ENCODE measurements at places on chromosomes 13 and 19.
A peak's percentile ranks its signal among the peaks of the same experiment; 100 is the strongest.

GRCh38 chr19:12666265-12667048, at the start of the genes MAN2B1 and WDR83:
Gene MAN2B1, minus strand, starts transcription at chr19:12666742. Its CDS starts 41 bp downstream, at chr19:12666701.
Gene WDR83, plus strand, starts transcription at chr19:12666807. Its CDS starts 2,984 bp downstream, at chr19:12669791.
- DNase-seq, result peak; percentile 71

DNA sequence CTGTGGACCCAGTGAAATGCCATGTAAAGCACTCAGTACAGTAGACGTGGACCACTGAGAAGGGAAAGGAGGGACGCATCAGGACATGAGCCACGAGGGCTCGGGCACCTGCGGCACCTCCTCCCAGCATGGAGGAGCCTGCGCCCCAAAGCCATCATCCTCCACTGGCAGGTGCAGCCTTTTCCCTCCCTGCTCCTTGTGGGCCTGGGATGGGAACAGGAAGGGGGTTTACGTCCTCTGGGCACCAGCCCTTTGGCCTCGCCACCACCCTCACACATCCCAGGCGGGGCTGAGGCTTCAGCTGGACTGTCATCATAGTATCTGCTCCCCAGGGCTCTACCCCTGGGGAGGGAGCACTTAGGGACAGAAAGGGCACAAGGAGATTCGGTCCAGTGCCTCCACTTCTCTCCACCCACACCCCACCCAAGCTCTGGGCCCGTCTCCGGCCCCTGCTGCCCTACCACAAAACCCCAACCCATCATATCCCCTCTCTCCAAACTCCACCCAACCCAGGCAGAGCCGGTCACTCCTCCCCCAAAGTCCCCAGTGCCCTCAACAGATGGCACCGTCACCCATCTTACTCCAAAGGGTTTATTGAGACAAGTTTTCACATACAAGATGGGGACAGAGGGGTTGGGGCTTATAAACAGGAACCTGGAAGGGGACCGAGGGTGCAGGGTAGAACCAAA, 2.2 kb upstream of the PRKD2 start:
- DNase-seq, result no peak

- DNase-seq, result no peak
Observed at GRCh38 chr19:30883071-30883470, 466.2 kb downstream of the TSHZ3 start.

DNA sequence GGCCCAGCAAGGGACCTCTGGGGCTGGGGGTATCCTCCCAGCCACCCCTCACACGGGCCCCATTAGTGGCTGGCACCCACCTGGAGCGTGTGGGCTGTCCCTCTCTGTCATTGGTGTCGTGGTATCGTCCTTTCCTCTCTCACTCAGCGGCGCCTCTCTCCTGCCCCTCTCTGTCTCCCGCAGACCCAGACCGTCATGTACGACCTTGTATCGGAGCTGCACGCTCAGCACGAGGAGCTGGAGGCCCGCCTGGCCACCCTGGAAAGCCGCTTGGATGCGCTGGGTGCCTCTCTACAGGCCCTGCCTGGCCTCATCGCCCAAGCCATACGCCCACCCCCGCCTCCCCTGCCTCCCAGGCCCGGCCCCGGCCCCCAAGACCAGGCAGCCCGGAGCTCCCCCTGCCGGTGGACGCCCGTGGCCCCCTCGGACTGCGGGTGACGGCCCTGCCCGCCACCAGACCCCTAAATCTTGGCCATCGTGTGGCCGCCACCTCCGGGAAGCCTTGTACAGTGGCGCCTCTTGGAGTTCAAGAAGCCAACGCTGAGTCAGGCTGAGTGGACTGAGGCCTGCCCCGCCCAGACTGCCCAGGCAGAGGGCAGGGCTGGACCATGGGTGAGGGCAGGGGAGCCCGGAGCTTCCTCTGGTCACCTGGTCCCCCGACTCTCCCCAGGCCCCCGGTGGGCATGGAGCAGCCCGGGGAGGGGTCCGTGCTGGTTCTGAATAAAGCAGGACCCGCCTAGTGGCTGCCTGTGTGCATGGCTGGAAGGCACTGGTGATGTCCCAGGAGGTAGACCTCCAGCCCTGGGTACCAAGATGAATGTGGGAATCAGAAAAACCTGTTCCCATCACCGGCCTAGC, 9.8 kb upstream of the ARRDC2 start:
- no peak for DNase-seq

Data from stimulated activated CD4-positive, alpha-beta T cell treated with anti-CD3 and anti-CD28 coated beads, Interleukin-2, amount 100 ng/mL, for 48 hours (primary cell).